ENCODE measurements at places on chromosomes 7 and 10. TPM values are rescaled to one million over a fixed set of nuclear protein-coding genes. Genes with fewer than 3 reads are reported as not detected.

Gene TMEM236
- 0.07 TPM for total RNA-seq

- H3K4me3 ChIP-seq, result no peak overlapping the region
- DNase-seq, result peak; percentile 96
- H3K27me3 ChIP-seq, result peaks cover 8% of the 10 kb centered on the region
- H3K4me1 ChIP-seq, result no peaks in the 10 kb centered on the region
- no peak overlapping the region for H3K27ac ChIP-seq
- H3K36me3 ChIP-seq, result no peaks in the 10 kb centered on the region
Measured at GRCh38 chr10:132023092-132023811, 41.5 kb upstream of the BNIP3 start.

- no peaks in the 10 kb centered on the region for H3K4me1 ChIP-seq
- no peak overlapping the region for H3K4me3 ChIP-seq
- H3K27ac ChIP-seq, result no peak overlapping the region
- no peaks in the 10 kb centered on the region for H3K27me3 ChIP-seq
- H3K36me3 ChIP-seq, result peaks cover 48% of the 10 kb centered on the region
Measured at GRCh38 chr10:94281654-94282053, 81.1 kb downstream of the NOC3L start.

DNA sequence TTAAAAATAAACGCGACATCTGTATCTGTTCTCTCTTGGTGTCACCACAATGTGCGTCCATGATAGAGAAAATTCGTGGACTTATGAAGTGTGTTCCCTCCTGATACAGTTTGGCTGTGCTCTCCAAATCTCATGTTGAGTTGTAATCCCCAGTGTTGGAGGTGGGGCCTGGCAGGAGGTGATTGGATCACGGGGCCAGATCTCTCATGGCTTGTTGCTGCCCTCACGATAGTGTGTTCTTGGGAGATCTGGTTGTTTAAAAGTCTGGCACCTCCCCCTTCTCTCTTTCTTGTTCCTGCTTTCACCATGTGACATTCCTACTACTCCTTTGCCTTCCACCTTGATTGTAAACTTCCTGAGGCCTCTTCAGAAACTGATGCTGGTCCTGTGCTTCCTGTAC lies 229.4 kb upstream of the MYO3A start:
- no peaks in the 10 kb centered on the region for H3K27me3 ChIP-seq
- H3K4me3 ChIP-seq, result no peak overlapping the region
- no peak overlapping the region for H3K27ac ChIP-seq
- DNase-seq, result peak; percentile 54

Gene SGCE
- 28.5 TPM for total RNA-seq

Gene ZNF33A
- total RNA-seq, result 43.4 TPM

- no peaks in the 10 kb centered on the region for H3K4me1 ChIP-seq
- peak; percentile 93 for DNase-seq
- no peaks in the 10 kb centered on the region for H3K36me3 ChIP-seq
- H3K27ac ChIP-seq, result no peak overlapping the region
- H3K4me3 ChIP-seq, result no peak overlapping the region
Measured at GRCh38 chr10:77756319-77757232, 119.0 kb upstream of the KCNMA1 start.

DNA sequence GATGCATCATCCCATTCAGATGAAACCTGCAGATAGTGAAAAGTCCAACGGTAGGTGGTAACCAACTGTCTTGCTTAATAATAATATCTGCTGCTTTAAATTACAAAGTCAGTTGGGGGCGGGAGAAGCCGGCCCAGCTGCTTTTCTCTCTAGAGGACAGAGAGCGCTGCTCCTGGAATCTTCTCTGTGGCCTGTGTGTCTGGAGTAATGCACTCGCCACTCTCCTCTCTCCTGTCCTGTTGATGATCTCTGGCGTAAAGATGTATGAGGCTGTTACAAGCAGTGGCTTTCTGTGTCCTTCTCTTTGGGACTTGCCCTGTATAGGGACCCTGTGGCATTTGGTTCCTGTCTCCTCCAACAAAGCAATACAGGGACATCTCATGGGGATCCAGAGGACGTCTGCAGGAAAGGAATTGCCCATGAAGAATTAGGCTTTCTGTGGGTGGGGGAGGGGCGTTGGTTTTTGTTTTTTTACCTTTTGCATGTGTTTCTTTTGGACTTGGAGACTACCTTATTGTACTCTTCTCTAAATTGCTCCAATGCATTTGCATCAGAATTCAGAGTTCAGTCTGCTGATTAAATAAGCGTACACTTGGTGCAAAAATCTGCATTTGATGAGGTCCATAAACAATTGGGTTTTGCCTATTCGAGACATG lies 231.6 kb downstream of the CELF2 start:
- no peaks in the 10 kb centered on the region for H3K27me3 ChIP-seq
- H3K36me3 ChIP-seq, result peaks cover 59% of the 10 kb centered on the region
- DNase-seq, result no peak
- H3K4me3 ChIP-seq, result no peak overlapping the region

DNA sequence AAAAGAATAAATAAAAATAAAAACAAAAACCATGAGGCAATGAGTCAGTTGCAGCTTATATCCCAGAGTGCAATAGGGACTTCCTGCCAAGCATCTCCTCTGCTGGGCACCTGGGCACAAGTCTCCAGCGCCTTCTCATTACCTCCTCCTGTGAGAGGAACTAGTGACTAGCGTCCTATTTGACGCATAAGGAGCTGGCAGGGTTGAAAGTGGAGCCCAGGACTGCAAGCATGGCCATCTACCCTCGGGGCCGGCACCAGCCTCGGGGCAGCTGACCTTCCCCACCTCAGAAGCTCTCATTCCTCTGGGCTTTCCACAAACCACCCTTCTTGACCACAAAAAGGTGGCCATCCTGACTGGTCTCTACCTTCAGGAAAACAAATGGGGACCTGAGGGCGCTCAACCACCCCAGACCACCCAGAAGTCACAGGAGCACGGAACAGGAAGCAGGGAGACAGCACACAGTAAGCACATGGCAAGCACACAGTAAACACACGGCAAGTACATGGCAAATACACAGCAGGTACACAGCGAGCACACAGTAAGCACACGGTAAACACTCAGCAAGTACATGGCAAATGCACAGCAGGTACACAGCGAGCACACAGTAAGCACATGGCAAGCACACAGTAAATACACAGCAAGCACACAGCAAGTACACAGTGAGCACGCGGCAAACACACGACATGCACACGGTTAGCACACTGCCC lies 19.1 kb downstream of the CTBP2 start:
- no peaks in the 10 kb centered on the region for H3K27me3 ChIP-seq
- no peak overlapping the region for H3K27ac ChIP-seq
- no peak overlapping the region for H3K4me3 ChIP-seq
- H3K4me1 ChIP-seq, result peaks cover 17% of the 10 kb centered on the region

GRCh38 chr7:37982423-37982822 lies 62.0 kb downstream of the EPDR1 start:
- H3K4me1 ChIP-seq, result no peaks in the 10 kb centered on the region
- H3K27ac ChIP-seq, result no peak overlapping the region
- H3K4me3 ChIP-seq, result no peak overlapping the region
- no peak for DNase-seq
- no peaks in the 10 kb centered on the region for H3K36me3 ChIP-seq
